GM12891 (cell line): ENCODE measurements at places on chromosomes 6 and 20.

DNA sequence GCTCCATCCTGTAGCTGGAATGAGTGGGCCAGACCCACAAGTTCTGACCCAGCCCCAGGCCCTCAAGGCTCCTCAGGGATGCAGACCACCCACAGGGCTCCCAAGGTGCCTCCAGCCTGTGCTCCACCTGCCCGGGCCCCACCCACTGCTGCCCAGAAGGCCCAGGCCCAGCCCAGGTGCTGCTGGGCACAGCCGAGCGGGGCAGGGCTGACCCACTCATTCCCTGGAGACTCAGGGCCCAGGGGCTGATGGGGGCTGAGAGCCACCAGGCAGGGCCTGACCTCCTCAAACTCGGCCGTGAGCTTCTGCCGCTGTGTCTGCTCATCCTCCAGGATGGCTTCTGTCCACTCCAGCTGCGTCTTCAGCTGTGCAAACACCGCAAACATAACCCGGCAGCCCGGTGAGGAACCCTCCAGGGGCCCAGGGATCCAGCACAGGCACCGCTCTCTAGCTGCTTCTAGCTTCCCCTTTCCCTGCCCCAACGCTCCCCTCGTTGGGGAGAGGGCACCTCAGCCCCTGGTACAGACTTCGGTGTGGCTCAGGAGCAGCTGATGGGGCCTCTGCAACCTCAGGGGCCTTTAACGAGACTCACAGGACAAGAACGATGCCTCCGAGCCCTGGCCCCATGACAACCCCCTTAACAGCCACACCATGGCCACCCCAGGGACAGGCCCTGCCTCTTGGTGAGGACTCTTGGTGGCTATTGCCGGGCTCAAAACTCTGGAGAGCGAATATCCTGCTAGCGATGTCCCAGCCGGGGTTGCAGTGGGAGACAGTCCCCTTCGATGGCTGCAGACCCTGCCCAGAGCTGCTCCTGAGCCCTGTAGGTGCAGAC, 46.0 kb downstream of the DSTN start:
- DNase-seq, result no peak

DNA sequence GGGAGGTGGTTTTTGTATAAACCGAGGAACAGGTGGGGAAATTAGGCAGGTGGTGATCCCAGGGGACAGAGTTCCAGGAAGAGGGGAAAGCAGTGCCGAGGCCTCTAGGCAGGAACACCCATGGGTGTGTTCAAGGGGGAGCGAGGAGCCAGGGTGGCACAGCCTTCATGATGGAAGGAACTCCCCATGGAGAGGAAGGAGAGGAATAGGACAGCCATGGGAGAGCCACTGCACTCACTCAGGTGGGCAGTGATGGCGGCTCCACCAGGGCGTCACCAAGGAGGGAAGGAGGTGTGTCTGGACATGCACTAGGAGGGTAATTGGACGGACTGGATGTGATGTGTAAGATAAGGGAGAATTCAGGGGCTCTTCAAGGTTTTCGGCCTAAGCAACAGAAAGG, 98.2 kb downstream of the THBS2 start:
- no peak for DNase-seq

- no peak for DNase-seq
Measured at GRCh38 chr6:139473731-139474130, 99.3 kb upstream of the CITED2 start.

DNA sequence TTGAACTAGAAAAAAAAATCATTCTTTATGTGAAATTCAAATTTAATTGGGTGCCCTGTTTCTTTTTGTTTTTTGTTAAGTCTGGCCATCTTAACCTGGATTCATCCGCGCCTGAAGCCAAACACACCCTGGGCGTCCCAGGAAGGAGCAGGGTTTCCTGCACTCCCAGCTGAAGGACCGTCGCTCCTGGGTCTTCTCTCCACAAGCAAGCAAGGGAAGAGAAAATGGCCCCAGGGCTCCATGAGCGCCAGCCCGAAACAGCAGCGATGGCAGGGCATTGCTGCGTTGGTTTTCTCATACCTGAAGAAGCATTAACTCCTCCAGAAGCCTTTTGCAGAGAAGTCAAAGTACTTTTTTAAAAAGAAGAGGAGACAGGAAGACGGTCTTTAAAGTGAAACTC, 105.4 kb upstream of the AFDN start:
- DNase-seq, result no peak

DNA sequence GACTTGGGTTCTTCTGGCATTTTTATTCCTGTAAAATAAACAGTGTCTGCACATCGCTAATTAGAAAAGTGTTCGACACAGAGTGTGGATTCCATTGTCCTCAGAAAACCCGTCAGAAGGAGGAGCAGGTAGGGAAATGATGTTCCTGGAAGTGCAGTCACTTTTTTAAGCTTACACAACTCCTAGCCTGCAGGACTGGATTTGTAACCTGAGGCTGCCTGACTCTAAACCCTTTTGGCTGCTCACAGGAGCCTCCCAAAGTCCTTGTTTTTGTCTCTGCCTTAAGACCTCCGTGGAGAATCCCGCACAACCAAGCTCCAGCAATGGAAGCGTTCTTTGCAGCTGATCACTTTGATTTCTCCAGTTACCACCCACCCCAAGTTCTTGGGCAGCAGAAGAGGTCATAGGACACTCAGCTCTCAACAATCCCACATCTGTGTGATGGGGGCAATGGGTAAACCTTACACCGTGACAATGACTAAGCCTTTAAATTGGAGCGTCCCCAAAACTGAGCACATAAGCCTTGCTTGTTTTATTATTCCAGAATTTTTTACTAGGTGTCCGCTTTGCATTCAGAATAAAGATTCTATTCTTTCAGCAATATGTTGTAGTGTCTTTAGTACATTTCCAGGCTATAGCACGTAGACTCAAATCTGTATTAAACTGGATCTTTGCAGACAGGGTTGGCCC, 227.9 kb downstream of the TBXT start:
- DNase-seq, result no peak

DNA sequence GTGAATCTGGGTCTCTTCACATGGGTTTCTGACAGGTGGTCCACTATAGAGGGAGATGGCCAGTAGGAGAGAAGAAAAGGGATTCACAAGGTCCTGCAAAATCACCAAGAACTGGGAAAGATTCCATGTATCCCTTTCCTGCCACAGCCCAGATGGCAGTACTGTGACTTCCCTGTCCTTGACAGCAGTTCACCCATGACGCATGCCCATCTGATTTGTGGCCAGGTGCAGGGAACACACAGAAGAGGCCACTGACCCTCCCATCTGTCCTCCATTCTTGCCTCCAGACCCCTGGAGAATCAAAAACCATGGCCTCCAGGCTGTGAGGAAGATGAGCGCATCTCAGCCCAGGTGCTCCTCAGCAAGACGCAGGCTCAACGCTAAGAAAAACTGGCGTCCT, 183.1 kb upstream of the RREB1 start:
- no peak for DNase-seq

- DNase-seq, result no peak
Measured at GRCh38 chr6:56663344-56663743, 20.7 kb upstream of the DST start.

DNA sequence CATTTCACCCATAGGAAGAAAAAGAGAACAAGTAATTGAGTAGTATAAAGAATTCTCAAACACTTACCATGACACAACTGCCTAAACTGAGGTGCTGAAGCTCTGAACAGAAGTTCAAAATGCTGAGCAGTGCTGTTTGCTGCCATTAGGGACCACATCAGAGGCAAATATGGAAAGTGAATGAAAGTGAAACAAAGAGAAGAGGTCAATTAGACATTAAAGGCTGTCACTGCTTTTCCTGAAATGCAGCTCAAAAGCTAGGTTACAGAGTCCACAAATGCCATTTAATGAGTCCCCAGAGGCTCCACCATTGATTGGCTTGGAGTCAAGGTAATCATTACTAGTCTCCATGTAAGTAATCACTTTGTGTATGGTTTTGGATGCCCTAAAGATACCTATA, 46.1 kb downstream of the POU3F2 start:
- no peak for DNase-seq

DNA sequence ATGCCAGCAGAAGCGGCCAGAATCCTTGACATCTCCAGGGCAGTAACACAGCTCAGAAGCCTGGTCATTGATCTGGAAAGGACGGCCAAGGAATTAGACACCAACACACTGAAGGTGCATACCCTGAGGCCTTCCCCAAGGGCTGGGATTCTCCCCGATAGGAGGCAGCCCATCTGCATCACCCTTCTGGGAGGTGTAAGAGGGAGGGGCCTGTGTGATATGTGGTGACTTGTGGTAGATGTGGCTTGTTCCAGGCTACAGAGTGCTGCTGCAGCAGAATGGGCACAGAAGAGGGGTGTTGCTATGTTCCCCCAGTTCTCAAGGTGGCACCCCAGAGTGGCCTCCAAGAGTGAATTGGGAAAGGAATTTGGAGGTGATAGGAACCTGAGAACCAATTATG, 11.2 kb downstream of the TRIM40 start:
- no peak for DNase-seq

GRCh38 chr6:116508527-116508926, 2.9 kb upstream of the CALHM5 start:
- no peak for DNase-seq

DNA sequence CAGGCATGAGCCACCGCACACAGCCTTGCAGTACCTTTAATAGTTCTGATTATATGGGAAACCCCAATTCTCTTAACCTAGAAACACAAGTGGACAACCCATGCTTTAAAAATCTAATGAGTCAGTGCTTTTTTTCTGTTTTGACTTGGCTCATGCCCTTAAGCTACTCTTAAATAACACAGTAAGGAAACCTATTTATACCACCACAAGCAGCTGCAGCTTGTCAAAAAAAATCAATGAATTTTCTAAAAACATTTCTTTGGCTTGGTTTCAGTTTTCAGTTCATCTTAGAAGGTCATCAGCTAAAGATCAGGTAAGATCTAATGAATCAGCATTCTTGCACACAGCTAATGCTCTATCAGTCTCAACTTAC, 124.1 kb upstream of the DST start:
- no peak for DNase-seq

DNA sequence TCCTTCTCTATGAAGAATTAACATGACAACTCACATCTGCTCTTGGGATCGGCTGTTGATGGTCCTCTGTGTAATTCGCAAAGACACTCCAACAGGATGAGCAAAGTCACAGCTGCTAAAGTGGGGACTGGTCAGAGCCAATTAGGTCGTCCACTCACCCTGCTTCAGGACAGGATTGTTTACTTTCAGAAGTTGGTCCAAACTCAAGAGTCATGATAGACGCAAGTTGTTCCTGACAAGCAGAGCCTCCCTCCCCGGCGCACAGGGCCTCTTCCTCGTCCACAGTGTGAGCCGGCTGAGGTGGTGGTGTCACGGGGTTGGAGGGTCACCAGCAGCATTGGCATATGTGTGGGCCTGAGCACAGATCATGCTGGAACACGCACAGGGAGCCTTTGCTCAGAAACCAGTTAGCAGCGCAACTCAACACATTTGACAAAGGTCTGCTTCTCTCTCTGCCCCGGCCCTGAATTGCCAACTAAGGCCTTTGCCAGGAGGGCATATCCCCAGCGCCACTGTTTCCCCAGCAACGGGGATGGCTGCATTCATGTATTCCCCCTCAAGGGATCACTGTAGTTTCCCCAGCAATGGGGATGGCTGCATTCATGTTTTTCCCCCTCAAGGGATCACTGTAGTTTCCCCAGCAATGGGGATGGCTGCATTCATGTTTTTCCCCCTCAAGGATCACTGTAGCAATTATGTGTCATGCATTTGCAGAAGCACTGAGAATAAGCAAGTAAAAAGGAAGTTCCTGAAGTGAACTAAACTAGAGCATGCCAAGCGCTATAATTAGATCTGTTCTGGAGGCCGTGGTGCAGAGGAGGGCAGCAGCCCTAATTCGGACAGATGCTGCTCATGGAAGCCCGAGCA, 111.7 kb downstream of the THBS2 start:
- DNase-seq, result no peak

- DNase-seq, result no peak
Measured at GRCh38 chr6:122730775-122731386, 48.6 kb upstream of the FABP7 start.

DNA sequence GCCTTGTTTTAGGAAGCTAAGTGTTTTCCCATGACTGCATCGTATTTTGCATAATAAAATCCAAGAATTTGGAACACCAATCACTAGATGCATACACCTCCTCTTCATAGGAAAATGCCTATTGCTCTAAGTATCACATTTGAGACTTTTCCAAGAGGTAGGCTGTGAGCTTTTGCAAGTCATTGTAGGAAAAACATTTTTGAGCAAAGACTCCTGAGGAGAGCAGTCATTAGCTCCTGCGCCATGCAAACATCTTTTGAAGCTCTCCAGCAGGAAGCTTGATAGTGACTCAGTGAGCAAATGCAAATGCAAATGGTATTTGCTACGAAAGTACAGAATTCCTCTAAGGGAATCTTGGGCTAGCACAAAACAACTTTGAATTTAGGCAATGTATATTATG, 750.4 kb downstream of the QKI start:
- DNase-seq, result no peak

DNA sequence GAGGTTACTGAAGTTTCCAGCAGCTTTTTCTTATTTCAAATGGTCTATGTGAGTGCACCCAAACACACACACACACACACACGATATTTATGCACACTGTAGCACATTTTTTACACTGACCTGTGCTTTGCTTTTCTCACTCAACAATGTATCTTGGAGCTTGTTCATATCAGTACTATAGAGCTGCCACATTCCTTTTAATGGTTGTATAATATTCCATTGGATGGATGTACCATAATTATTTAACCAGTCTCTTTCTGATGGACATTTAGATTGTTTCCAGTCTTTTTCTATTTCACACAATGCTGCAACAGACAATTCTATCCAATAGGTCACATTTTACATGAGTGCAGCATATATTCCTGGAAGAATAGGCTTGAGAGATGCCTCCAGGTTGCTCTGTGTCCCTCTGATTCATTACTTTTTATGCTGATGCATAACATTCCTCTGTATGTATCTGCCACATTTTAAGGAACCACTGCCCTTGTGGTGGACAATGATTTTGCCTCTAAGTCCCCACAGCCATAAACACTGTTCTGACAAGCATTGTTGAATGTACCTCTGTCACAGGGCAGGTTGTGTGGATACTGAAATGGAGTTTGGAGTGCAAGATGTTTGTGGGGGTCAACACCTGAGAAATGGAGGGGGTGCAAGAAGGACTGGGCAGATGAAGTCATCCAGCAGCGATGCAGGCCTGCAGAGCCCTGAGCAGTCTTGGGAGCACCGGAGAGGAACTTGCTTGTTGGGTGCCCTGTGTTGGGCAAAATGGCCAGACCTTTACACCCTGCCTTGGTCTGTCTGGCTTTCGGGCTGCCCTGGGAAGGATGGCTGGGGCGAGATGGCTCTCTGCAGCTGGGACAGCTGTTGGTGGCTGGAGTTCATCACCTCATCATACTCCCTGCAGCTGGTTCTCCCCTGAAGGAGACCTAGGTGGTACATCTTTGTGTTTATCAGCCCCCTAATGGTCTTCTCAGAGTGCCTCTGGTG, 13.6 kb downstream of the CEBPB start:
- no peak for DNase-seq

DNA sequence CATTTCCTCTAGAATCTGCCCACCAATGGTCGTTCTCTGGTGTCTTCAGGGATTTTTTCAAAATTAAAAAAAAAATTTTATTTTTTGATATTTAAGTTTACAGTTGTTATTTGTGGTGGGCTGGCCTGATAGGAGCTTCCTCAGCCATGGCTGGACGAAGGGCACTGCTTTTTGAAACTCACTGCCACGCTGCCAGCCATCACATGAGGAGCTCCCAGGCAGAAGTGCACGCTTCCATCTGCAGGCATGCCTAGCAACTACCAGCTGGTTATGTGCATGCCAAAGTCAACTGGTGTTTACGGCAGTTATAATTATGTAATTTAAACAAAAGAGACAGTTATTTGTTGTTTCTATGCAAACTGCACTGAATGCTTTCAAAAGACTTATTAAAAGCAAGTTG, 105.1 kb downstream of the IRF4 start:
- no peak for DNase-seq
